Activated naive CD8-positive, alpha-beta T cell treated with anti-CD3 and anti-CD28 coated beads, Interleukin-2, amount 10 ng/mL, durations not matched to agents 7 days and 5 days (primary cell): ENCODE measurements at places on chromosomes 2 and 18. TPM values are rescaled to one million over a fixed set of nuclear protein-coding genes. Genes with fewer than 3 reads are reported as not detected.

- peaks cover 33% of the 10 kb centered on the region for H3K36me3 ChIP-seq
- H3K4me3 ChIP-seq = no peak overlapping the region
- no peaks in the 10 kb centered on the region for H3K27me3 ChIP-seq
- H3K4me1 ChIP-seq = peaks cover 16% of the 10 kb centered on the region
- DNase-seq = no peak
- no peak overlapping the region for H3K27ac ChIP-seq
Observed at GRCh38 chr2:118114863-118115262, 26.6 kb downstream of the INSIG2 start.

The CHCHD5 gene
- 35.2 TPM for total RNA-seq

GRCh38 chr18:46622999-46623398 lies 34.0 kb downstream of the LOXHD1 start:
- H3K4me3 ChIP-seq = peak overlapping the region; percentile 45
- H3K27me3 ChIP-seq = no peaks in the 10 kb centered on the region
- H3K27ac ChIP-seq = peak overlapping the region; percentile 84
- peaks cover 2% of the 10 kb centered on the region for H3K36me3 ChIP-seq
- peaks cover 36% of the 10 kb centered on the region for H3K4me1 ChIP-seq
- no peak for DNase-seq

DNA sequence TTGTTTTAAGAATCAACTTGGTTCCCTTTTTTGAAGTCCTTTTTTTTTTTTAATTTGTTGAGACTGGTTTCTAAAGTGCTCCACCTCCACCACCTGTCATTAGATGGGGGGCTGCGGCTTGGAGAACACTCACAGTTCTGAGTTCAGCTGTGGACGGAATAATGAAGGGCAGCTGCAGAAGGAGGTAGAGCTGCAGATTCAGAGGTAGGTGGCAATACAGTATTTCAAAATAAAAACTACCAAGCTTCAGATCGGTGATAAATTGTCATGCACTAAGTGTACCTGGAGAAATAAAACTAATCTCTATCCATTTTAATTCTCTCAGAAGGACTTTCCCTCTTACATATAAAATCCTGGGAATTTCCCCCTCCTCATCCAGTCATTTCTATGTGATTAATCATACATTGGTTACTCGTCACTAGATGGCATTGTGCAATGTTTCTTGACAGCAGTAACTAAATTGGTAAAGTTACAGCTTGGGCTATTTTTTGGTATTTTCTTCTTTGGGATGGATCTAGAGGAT lies 81.1 kb upstream of the SLC39A10 start:
- H3K36me3 ChIP-seq = peaks cover 19% of the 10 kb centered on the region
- peak overlapping the region; percentile 84 for H3K27ac ChIP-seq
- DNase-seq = no peak
- H3K4me1 ChIP-seq = peaks cover 50% of the 10 kb centered on the region
- H3K4me3 ChIP-seq = peak overlapping the region; percentile 63
- H3K27me3 ChIP-seq = no peaks in the 10 kb centered on the region

The CAMKMT gene
- total RNA-seq = 12.9 TPM

DNA sequence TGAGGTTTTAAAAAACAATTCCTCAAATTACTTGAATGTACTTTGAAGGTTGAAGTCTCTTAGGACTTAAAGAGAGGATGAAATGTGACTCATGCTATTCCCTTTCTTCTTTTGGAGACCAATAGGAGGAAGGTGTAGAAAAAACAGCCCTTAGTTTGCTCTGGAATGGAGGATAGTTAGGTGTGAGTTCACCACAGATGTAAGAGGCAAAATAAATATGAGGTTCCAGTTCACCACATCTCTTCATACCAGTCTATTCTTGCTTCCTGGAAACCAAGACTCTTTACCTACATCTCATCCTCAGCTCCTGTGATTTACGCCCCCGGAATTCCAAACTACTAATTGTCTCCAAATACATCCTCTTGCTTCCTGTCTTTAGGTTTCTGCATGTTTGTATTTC lies 77.5 kb upstream of the TTC21B start:
- H3K36me3 ChIP-seq = no peaks in the 10 kb centered on the region
- no peak overlapping the region for H3K4me3 ChIP-seq
- H3K4me1 ChIP-seq = no peaks in the 10 kb centered on the region
- no peaks in the 10 kb centered on the region for H3K27me3 ChIP-seq
- DNase-seq = no peak

GRCh38 chr2:128879161-128879560 lies 560.5 kb upstream of the HS6ST1 start:
- H3K36me3 ChIP-seq = no peaks in the 10 kb centered on the region
- H3K4me3 ChIP-seq = no peak overlapping the region
- H3K27ac ChIP-seq = no peak overlapping the region
- no peaks in the 10 kb centered on the region for H3K27me3 ChIP-seq
- DNase-seq = no peak

DNA sequence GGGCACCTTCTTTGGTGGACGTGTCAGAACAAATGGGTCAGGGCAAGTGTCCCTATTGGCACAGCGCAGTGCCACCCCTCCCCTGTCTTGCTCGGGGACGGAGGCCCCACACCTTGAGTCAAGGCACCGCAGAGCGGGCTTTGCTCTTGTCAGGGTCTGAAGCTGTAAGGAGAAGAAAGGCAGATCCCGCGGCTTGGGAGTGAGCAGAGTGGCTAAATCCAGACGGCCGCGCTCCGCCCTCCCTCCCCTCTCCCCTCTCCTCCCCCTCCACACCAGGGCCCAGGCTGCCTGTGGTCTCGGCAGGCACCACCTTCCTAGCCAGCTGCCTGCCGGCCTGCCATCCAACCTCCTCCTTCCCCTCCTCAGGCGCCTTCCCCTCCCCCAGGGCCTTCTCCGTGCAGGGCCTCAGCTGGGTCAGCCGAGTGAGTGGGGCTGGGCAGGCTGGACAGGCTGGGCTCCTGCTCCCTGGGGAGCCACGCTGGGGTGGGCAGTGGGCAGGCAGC lies 25.8 kb downstream of the SPEG start:
- H3K4me3 ChIP-seq = no peak overlapping the region
- peak overlapping the region; percentile 87 for H3K27ac ChIP-seq
- no peaks in the 10 kb centered on the region for H3K27me3 ChIP-seq
- no peak for DNase-seq

The SCYGR4 gene
- not detected for total RNA-seq

The AQP12B gene
- total RNA-seq = not detected

The TEKT4 gene
- total RNA-seq = not detected

DNA sequence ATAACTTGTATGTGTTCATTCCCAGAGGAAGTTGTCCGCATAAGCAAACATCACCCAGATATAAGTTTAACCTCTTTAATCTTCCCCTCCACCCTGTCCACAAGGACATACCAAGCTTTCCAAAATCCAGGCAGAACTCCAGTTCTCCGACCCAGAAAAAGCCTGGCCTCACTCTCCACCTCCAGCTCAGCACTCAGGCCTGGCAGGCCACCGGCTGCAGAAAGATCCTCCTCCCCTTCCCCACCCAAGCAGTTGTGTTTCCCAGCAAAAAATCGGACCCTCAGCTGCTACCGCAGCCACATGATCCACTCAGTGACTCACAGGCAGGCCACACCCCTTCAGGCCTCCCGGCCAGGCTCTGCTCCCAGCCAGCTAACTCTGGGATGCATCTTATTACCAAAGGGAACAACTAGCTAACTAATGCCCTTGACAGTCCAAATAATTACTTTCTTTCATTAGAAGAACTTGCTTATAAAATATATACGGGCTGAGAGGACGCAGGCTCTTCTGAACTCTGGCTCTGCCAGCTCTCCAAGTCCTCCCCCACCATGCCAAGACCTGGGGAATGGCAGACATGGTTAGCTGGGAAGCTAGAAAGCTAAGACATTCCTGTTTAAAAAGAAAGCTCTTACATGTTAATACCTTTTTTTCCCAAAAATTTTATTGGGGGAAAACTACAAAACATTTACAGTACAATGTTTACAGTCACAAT lies 4.5 kb downstream of the ZFP36L2 start:
- peaks cover 36% of the 10 kb centered on the region for H3K4me1 ChIP-seq
- H3K27me3 ChIP-seq = no peaks in the 10 kb centered on the region
- H3K27ac ChIP-seq = peak overlapping the region; percentile 99
- peak; percentile 76 for DNase-seq

DNA sequence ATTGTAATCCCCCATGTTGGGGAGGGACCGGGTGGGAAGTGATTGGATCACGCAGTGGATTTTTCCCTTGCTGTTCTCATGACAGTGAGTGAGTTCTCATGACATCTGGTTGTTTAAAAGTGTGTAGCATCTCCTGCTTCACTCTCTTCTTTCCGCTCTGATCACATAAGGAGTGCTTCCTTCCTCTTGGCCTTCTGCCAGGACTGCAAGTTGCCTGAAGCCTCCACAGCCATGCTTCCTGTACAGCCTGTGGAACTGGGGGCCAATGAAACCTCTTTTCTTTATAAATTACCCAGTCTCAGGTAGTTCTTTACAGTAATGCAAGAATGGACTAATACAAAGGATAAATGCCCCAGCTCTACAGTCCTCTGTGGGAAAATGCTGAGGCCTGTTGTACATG lies 437.5 kb upstream of the NXPH2 start:
- no peaks in the 10 kb centered on the region for H3K36me3 ChIP-seq
- no peak overlapping the region for H3K4me3 ChIP-seq
- no peak for DNase-seq
- no peaks in the 10 kb centered on the region for H3K4me1 ChIP-seq

GRCh38 chr2:188244383-188244782 lies 47.3 kb upstream of the GULP1 start:
- DNase-seq = no peak
- H3K27ac ChIP-seq = no peak overlapping the region
- H3K4me3 ChIP-seq = no peak overlapping the region
- H3K4me1 ChIP-seq = no peaks in the 10 kb centered on the region
- H3K36me3 ChIP-seq = no peaks in the 10 kb centered on the region
- peaks cover 2% of the 10 kb centered on the region for H3K27me3 ChIP-seq

The TBC1D8 gene
- 0.79 TPM for total RNA-seq

DNA sequence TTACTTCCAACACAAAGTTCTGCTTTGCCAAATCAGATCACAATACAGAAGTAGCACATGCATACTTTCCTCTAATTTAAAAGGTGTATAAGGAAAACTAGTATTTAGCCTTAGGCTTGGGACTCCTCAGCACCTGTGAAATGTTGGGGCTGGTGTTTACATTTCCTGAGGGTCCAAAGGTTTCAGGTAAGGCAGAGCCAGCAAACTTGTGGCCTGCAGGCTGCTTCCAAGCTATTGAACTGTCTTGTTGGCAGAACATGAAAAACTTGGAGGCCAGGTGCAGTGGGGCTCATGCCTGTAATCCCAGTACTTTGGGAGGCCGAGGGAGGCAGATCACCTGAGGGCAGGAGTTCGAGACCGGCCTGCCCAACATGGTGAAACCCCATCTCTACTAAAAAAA lies 26.5 kb upstream of the GPR39 start:
- no peak overlapping the region for H3K4me3 ChIP-seq
- no peaks in the 10 kb centered on the region for H3K36me3 ChIP-seq
- peaks cover 1% of the 10 kb centered on the region for H3K27me3 ChIP-seq
- no peaks in the 10 kb centered on the region for H3K4me1 ChIP-seq
- no peak overlapping the region for H3K27ac ChIP-seq
- DNase-seq = no peak

The KCNS3 gene
- total RNA-seq = not detected

DNA sequence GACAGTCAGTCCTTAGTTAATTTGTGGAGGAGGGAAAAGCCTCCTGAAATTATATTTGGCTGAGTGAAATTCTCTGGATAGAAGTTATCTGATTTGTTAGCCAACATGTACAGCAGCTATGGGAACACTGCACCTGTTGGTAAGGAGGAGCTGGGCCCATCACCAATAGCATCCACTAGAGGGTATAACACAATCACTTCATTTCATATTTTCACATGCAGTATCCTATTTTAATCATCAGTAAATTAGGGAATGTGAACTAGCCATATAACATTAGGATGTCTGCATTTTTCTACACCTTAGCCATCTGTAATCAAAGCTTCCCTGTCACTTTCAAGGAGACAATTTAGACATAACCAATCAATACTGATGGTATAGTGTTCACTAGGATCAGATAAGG lies 818.4 kb upstream of the CDH2 start:
- DNase-seq = no peak
- H3K4me1 ChIP-seq = no peaks in the 10 kb centered on the region
- no peaks in the 10 kb centered on the region for H3K27me3 ChIP-seq
- H3K27ac ChIP-seq = no peak overlapping the region

DNA sequence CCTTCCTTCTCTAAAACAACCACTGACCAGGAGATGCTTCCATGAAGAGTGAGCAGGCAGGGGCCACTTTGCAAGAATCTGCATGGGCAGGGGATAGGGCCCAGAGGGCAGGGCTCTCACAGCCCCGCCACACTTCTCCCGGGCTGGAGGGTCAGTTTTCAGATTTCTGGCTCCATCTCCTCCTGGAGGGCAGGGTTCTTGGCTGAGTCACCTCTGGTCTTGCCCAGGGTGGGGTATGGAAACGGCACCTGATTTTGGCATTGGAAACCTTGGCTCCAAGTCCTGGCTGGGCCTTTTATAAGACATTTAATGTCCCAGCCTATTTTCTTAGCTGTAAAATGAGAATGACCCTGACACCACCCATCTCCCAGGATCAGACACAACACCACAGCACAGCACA lies 27.6 kb upstream of the ASPRV1 start:
- no peak for DNase-seq
- peaks cover 4% of the 10 kb centered on the region for H3K4me1 ChIP-seq
- H3K4me3 ChIP-seq = no peak overlapping the region
- H3K27ac ChIP-seq = no peak overlapping the region

The OR6B2 gene
- not detected for total RNA-seq

DNA sequence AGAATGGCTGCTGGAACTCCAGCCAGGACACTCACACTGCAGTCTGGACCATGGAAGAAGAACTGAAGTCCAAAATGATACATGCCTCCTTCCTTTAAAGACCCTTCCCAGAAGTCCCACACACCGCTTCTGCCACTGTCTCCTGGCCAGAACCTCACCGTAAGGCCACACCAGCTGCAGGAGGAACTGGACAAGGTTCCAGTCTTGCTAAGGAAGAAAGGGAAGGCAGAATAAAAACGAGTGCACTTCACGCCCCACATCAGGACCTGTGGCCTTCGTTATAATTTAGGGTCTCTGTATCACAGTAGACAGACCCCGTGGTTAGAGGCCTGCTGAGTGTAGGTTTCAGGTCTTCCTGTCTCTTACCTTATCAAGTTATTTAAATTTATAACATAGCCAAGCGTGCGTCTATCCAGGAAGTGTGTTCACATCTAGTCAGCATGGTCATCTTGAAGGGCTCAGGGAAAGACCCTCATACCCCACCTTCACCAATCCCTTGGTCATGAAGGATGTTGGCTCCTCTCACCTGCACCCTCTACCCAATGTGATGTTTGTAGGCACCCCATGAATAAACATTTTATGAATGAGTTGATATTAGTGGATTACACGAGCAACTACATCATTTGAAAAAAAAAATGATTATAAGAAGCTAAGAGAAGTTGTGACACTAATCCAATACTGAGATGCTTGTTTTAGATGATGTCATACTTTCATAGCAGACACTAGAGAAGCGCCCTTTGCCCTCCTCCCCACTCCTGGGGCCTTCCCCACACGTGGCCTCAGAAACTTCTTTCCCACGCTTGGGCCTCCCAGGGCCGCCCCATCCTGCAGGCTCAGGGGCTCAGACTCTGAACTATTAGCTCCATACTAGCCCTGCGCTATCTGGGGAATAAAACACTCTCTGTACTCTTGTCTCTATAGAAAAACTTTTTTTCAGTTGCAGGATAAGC lies 157.6 kb downstream of the FAM210A start:
- peak overlapping the region; percentile 57 for H3K4me3 ChIP-seq
- peaks cover 63% of the 10 kb centered on the region for H3K4me1 ChIP-seq
- DNase-seq = no peak
- peaks cover 4% of the 10 kb centered on the region for H3K36me3 ChIP-seq
